ENCODE measurements at places on chromosomes 2 and 18.

- no peak for DNase-seq
Observed at GRCh38 chr2:198788676-198789075, 669.1 kb downstream of the SATB2 start.

GRCh38 chr2:96511851-96512250 is 6.7 kb upstream of the NEURL3 start:
- DNase-seq = no peak

DNA sequence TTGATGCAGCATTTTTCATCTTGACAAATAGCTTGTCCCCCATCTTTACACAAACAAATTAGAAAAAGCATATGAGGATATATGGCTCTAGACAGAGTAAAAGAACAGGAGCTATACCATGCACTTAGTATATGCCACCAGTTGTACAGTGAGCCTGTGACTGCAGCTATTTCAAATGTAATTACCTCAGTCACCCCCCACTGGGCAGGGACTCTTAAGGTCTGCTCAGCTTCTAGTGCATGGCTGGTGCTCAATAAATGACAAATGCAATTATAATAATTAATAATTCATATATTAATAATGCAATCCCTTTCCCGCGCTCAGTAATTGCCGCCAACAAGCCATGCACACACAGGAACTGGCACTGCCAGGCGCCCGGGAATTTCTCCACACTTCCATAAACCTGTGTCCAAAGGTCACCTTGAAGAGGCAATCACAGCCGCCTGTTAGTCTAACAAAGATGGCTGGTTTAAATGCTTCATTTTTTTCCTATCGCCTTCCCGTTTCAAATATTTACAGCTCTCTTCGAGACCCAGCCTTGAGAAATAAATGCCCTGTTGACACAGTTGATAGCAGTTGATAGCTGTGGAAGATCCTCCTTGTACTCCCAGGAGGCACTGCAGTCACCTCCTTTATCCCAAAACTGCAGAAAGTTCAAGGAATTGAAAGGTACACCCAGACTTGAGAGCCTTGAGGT is 156.6 kb downstream of the INO80D start:
- no peak for DNase-seq

DNA sequence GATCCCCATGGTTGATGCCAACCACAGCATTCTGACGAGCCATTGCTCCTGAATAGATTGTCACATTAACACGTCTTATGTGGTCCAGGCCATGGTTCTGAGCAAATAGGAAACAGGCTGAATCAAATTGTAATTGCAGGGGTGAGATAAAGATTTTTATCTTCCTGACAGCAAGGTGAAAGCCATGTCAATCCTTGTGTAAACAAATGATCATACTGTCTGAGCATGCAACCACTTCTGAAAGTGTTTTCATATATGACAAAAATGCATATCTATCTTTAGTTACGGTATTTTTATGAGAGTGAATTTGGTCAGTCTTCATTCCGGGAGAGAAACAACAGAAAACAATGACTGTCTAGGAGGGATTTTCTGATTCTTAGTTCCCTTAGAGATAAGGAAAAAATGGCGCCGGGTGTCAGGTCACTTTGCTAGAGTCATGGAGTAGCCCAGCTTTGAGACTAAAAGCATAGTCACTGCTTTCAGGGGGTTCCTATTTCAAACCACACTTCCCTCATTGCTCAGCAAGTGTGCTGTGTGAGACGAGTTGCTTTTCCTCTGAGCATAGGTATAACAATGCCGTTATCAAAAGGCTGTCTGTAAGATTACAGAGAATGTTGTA is 958.9 kb downstream of the DCDC2C start:
- DNase-seq = no peak

GRCh38 chr2:204491528-204491927 is 53.7 kb upstream of the PARD3B start:
- DNase-seq = no peak

DNA sequence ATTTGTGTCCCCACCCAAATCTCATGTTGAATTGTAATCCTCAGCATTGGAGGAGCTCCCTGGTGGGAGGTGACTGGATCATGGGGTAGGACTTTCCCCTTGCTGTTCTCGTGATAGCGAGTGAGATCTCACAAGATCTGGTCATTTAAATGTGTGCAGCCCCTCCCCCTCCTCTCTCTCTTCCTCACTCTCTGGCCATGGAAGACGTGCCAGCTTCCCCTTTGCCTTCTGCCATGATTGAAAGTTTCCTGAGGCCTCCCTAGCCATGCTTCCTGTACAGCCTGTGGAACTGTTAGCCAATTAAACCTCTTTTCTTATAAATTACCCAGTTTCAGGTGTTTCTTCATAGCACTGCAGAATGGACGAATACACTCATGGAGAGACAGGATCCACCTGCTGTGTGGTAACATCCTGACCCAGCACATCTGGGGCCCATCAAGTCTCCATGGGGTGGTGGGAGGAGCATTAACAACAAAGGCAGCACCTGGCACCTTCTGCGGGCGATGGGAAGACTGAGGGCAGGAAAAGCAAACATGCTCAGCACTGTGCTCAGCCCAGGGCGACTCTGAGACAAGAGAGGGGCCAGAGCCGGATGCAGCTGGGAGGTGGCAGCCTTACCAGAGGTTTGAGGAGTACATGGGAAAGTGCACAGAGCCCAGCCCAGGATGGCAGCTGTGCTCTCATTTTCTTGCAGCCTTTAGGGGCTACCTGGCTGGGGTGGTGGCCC is 16.2 kb upstream of the ALPP start:
- DNase-seq = no peak

DNA sequence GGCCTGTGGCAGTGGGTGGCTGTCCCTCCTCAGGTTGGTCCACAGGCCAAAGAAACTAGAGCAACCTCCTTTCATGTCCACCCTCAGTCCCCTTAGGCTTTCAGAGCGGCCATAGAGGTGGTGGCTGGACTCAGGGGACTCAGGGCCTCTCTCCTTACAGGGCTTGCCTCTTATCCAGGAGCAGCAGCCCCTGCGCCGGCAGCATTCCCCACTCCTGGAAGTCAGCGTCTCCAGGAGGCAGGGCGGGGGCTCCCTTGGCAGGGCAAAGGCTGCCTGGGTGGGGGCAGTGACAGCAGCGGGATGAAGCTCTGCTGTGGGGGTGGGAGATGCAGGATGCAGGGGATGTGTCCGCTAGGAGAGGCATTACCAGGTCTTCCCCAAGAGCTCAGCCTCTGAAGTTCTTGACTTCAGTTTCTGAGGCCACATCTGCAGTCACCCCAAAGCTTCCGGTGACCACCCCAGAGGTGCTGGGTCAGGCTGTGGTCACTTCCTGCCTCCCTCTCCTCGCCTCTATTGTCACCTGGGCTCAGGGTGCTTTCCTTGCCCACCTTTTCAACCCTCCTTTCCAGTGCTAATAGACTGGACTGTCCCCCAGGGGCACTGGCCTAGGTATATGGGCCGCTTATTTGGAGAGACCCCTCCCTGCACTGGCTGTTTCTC is 8.6 kb upstream of the GPR55 start:
- no peak for DNase-seq

GRCh38 chr18:32301976-32302743 is 112.3 kb downstream of the MEP1B start:
- DNase-seq = no peak

DNA sequence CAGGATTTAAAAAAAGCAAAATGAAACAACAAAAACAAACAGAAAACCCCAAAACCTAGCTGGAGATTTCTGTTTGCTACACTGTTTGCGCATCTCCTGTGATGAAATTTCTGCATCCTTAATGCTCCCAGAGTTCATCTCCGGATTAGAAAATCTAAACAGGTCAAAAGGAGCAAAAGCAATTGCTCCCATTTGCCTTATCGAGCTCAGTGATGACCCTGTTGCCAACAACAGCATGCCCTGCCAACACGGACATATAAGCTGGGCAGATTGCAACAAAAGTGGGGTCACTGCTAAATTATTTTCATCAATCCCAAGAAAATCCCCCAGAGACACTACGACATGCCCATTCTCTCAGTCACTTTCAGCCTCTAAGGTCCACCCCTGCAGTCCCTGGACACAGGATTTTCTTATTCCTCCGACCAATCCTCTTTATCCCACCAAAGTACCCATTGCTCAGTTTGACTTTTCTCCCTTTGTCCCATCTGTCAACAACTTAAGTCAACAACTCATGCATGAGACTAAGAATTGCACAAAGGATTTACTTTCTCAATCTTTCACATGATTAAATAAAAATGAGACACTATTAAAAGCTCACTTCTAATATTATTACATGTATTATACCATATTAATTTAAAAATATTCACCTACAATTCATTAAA is 67.8 kb downstream of the ABCG8 start:
- DNase-seq = no peak

- no peak for DNase-seq
Observed at GRCh38 chr2:43251171-43251731, 24.8 kb upstream of the ZFP36L2 start.

DNA sequence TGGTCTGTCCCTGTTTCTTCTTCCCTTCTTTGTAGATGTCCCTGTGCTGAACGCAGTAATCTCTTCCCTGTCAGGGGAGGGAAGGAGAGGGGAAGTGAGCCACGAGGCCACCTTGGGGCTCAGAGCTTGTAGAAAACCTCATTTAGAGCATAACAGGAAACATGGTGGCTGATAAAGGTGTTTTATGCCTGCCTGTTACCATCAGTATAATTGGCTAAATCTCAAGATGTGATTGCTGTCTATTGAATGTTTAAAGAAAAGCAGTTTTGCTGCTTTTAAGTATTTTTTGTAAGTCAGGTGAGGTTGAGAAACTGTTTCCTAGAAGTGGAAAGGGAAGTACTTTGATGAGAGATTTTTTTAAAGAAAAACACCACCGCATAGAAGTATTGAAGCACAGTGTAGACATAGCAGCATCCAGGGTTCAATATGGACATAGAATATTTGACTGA is 59.7 kb upstream of the PDK1 start:
- no peak for DNase-seq

DNA sequence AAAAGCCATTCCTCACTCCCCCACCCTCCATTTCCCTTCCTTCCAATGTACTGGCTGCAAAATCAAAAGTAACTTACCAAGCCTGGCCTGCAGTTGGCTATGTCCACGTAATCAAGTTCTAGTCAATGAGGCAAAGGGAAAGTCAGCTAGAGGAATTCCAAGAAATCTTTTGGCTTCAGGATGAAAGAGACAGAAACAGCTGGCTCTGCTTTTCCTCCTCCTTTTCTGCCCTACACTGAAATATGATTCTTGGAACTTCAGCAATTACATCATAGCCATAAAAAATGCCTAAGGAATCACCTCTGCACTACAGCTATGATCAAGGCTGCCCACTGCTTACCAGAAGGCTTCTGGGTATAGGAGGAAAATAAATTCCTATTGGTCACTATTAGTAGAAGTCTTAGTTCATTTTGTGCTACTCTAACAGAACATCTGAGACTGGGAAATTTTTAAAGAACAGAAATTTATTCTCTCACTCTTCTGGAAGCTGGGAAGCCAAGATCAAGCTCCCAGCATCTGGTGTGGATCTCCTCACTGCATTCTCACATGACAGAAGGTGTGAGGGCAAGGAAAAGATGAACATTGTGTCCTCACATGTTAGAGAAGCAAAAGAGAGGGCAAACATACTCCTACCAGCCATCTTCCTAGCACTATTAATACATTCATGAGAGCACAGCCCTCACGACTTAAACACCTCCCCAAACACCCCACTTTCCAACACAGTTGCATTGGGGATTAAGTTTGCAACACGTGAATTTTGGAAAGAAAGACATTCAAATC is 219.9 kb downstream of the TMX3 start:
- DNase-seq = no peak

DNA sequence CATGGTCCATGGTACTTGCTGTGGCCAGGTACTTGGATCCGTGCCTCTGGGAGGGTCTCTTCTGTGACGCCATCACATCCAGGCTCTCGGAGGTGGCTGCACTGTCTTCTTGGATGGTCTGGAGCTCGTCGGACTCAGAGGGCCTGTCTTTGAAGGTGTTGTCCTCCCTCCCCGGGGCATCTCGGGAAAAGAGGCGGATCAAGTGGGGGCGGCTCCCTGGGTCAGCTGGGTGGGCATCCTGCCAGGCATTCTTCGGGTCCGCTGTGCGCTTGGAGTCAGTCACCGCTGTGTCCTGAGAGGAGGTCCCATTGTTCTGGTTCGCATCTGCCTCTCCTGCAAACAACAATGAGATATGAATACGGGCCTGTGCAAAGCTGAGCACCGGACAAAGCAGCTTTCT is 115.6 kb downstream of the MBP start:
- DNase-seq = no peak

- no peak for DNase-seq
Observed at GRCh38 chr2:123164216-123164615, 860.9 kb upstream of the CNTNAP5 start.
